ENCODE measurements at places on chromosomes 11 and 22.

DNA sequence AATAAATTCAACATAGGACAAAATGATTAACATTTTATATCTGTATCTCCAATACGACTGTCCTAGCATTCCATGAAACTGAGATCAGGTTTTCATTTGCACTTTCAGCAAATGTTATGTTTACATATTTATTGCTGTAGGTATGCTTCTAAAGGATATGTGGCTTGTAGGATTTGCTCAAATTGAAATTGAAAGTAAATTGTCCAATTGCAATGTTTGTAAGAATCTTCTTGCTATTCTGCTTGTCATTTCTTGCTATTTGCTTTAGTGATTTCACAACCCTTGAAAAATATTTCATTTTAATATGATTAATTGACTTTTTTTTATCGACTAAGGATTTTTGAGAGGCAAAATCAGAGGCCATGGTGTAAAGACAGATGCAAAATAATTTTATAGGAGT, 904.2 kb upstream of the RAG2 start:
- DNase-seq, result no peak

GRCh38 chr22:27135031-27135981, 477.9 kb downstream of the MIAT start:
- no peak for DNase-seq

DNA sequence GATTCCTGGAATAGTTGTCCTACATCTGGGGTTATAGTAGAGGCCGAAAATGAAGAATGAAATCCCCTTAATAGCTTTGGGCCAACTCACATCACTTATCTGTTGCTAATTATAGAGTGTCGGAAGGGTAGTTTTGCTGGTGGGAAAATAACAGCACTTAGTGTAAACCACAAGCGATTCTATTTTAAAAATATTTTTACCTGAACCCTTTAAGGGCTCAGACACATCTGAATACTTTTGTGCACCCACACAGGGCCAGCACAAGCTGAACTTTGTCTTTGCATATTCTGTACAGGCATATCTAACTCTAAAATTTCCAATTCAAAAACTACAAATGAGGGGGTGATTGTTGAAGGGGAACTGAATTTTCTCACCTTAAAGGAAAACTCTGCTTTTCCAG, 27.6 kb downstream of the SLC6A5 start:
- no peak for DNase-seq

DNA sequence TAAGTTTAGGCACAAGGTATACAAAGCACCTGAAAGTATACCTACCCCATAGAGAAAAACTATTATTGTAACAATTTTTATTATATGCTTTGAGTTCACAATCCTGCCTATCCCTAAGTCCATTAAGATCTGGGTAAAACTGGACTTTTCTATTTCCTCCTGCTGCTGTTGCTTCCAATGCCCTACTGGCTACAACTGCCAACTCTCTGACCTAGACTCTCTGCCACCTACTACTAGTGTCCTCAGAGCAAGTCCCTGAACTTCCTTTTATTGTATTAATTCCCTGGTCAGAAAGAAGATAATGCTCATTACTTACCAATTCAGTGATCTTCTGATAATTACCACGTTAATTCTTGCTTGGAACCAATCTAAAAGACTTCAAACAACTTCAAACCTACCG, 70.3 kb downstream of the RBFOX2 start:
- DNase-seq, result no peak

- peak; percentile 91 for DNase-seq
Measured at GRCh38 chr11:85663753-85664614, 945 bp downstream of the CREBZF start.

DNA sequence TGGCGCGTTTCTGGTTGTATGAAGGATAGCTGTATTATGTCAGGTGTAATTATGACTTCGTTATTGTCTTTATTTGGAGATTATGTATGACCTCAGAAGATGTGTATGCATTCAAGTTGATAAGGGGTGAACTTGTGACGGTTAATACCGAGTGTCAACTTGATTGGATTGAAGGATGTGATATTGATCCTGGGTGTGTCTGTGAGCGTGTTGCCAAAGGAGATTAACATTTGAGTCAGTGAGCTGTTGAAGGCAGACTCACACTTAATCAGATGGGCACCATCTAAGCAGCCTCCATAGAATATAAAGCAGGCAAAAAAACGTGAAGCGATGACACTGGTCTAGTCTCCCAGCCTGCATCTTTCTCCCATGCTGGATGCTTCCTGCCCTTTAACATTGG, 15.3 kb upstream of the CD82 start:
- no peak for DNase-seq

GRCh38 chr11:63564056-63564774, 1.0 kb upstream of the PLAAT2 start:
- peak; percentile 15 for DNase-seq
